Stimulated activated CD8-positive, alpha-beta memory T cell treated with anti-CD3 and anti-CD28 coated beads, Interleukin-4, amount 100 ng/mL, for 4 hours (primary cell): ENCODE measurements at places on chromosomes 6 and 20.

DNA sequence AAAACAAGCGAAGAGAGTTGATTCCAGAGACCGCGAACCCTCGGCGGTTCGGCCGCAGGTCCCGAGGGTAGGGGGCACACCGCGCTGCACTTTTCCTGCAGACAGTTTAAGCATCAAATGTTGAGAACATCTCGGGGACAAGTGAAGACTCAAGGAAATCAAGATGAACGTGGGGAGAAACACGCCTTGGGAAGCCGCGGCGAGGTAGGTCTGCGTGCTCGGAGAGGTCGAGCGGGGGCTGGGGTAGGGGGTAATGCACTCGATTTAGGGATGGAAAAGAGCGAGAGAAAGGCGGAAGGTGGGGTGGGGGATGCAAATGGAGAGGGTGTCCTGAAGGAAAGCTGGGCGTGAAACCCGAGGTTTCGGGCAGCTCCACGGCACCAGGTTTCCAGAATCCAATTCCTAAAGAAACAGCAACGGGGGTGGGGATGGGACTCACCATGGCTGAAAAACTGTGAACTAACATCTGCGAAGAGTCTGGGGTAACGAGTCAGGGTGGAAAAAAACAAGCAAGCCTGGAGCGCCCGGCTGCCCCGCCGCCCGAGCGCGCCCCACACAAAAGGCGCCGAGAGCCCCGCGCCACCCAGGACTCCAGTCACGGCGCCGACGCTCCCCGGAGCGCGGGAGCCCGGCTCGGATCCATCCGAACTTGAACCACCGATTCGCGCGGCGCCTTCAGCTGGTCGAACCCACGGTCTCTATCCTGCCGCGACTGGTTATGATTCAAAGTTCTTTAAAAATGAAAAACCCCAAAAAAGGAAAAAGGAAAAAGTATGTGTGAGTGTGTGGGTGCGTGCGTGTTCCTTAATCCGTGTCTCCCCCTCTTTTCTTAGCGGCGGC, 3.5 kb downstream of the TFAP2A start:
- no peak for DNase-seq

GRCh38 chr6:156647991-156648390, 129.2 kb upstream of the ARID1B start:
- DNase-seq = no peak

DNA sequence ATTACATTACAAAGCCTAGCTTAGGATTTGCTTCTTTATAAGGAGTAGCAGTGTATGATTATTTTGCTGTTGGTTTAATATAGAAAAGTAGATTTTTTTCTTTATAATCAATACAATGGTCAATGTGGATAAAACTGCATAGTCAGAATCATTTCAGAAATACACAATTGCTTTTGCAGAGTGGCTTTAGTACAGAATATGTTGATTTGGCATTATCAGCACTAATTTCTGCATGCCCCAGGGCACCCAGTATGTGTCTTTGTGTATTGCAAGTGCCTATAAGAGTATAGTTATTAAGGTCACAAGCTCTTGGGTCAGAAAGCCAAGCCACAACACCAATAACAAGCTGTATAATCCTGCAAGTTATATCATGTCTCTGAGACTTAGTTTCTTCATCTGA, 258.4 kb downstream of the PLCB1 start:
- DNase-seq = no peak

GRCh38 chr6:149433881-149434280, 33.8 kb downstream of the SUMO4 start:
- no peak for DNase-seq
